SK-N-SH (cell line): ENCODE measurements at places on chromosomes 3 and 15.

DNA sequence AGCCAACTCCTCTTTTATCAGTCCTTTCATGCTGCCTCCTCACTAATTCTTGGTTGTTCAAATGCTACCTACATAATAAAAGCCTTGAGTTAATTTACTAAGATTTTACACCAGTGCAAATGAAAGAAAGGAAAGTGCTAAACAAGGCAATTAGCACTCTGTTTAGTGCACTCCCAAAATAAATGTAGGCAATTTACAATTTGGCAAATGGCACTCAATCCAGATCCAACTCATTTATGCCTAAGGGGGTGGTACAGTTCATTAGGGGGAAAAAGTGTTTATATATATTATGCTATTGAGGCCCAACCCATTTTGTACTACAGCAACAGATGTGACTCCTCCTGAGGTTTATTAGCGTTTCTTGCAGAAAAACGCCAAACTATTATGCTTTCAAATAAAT, 370.1 kb downstream of the NR2F2 start:
- DNase-seq, result no peak

GRCh38 chr3:72896996-72897757, 9.3 kb downstream of the GXYLT2 start:
- peak; percentile 41 for DNase-seq

- no peak for DNase-seq
Observed at GRCh38 chr3:183637106-183637486, 1.7 kb downstream of the KLHL24 start.

GRCh38 chr3:10855871-10856662, 40.0 kb downstream of the SLC6A11 start:
- DNase-seq, result no peak

DNA sequence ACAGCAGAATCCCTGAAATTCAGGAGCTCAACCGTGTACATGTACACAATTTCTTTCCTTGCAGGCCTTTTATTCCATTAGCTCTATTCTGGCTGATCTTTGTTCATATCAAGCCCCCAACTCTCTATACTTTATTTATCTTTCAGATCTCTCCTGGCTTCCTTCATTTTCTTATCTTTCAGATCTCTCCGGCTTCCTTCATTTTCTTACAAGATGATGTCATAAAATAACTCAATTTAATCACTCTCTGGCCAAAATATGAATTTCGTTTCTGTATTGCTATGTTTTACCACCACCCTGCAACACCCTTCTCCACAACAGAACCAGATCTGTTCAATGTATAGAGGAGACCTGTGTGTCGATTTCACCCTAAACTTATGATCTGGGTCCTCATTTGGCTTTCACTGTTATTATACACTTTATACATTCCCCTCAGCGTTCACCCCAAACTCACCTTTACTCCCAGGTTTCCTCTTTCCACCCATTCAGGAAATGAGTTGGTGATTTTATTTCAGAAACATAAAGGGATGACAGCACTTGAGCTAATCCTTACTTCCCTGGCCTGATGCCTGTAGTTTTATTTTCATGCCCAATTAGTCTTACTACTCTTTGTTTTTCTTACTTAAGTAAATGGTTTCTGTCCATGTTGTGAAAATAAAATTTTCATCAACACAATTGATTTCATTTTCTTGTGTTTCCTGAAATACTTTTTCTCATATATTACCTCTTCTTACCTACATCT, 195.5 kb downstream of the BCHE start:
- DNase-seq, result no peak

GRCh38 chr15:68620721-68621527, 42.1 kb downstream of the CORO2B start:
- DNase-seq, result no peak

- no peak for DNase-seq
Observed at GRCh38 chr3:132342183-132342582, 25.0 kb downstream of the ACP3 start.

- no peak for DNase-seq
Observed at GRCh38 chr3:13016083-13016720, 57.0 kb downstream of the IQSEC1 start.
